Choroid plexus epithelial cell (primary cell): ENCODE measurements at places on chromosomes 7 and 10.

DNA sequence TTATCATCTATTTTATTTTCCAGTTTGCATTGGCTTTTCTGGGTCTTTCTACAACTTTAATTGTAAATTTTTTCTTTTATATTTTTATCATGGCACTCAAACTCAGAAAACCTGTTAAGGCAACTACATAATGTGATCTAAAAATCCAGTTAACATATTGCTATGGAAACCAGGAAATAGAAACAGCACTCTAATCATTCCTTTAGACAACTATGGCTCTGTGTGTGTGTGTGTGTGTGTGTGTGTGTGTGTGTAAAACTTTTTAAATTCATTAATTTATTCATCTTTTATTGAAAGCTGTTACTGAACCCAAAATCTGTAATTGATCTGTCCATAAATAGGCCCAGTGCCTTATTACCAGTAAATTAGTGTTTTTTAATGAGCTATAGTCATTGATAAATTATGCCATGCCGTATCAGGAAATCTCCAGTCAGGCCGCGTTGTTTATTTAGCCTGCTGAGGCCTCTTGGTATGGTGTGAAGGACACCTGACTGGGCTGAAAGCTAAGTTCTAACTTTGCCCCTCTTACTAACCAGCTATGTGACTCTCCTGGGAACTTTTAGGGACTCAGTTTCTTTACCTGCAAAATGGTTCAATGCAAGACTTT lies 1.5 kb upstream of the MET start:
- no peak for DNase-seq

DNA sequence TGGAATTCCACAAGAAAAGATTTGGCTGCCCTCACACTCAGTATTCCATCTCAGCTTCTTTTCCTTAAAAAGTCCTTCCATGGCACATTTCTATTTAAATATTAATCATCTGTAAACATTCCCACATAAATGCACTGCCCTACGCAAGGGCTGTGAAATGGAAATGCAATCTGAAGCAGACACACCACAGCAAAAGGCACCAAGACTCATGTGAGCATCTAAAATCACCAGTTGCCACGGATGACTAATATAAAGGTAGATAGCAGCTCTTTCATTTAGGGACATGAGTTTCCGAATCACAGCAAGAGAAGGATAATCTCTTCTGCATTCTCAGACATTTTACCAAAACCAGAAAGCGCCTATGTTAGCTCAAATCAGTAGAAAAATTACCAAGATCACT lies 31.6 kb downstream of the COA1 start:
- peak; percentile 28 for DNase-seq

DNA sequence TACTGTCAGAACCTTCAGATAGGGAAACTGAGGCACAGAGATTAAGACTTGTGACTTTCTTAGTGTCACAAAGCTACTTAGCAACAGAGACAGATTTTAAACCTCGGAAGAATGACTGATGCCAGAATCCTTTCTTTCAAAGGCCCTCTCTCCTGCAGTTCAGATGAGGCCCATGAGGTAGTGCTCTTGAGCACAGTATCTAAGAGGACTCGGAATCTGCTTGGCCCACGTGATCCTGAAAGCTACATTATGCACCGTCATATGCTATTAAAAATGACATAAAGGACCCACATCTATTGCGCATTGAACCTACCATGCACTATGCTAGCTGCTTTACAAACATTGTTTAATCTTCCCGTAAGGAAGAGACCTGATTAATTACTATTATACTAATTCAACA lies 355.9 kb downstream of the SFMBT2 start:
- peak; percentile 1 for DNase-seq

DNA sequence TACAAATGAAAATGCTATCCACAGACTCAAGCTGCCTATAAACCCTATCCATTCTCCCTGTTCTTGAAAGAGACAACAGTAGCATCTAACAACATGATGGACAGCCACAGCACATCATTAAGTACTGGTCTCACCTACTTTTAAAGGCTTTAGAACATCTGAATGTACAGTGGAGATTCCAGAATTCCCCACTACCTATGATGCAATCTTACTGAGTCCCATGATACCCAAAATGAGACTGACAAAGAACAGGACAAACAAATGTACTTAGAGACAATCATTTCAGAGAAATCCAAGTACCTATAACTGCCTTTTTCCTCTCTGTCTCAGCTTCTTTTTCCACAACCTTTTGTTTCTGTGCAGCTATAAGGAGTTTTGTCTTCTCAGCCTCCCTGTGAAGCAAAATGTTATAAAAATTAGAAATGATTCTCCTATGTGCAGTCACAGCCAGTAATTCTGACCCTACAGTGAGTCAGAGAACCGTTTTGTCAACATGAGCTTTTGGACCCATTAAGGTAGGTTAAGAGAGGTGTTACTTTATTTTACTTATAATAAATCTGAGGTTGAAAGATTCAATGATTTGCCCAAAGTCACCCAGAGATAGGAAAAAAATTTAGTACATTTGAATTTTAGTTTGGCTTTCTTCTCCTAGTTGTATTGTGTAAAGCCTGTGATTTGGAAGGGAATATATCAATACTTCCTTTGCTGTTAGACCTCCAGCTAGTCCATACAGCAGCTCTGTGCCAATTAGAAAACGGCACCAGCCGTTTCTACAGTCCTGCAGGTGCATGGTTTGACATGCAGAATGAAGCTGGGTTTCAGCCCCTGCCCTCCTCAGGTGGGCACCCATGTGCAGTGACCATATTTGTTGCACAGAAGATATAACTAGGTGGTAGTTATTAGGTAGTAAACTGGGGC lies 21.9 kb downstream of the ERLIN1 start:
- peak; percentile 49 for DNase-seq

DNA sequence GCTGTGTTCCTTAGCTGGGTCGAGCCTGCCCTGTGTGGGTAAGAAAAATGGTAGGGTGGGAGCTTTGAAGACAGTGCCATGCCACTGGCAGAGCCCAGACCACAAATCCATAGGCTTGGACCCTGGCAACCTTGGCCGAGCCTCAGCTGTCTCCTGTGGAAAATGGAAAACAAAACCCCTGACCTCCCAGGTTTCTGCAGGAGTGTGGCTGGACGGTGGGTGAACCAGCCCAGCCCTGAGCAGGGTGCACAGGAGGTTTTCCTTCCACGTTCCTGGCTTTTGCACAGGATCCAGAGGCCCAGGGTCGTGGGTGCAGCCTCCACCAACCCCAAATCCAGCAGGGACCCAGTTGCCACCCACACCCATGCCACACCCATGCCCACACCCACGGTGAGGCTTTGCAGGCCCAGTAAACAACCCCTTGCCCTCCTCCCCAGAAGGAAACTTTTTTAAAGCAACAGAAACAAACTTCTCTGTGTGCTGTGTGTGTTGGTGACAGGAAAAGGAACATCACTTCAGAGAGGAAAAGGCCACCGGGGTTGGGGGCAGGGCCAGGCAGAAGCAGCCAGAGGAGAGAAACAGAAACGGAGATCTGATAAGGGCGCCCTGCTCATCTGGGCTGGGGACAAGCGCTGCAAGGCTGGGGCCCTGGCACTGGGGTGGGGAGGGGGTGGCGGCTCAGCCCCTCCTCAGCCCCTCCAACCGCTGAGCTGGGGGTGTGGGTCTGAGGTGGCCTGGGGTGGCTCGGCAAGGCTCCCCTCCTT lies 20.7 kb upstream of the ZMIZ1 start:
- DNase-seq = no peak

DNA sequence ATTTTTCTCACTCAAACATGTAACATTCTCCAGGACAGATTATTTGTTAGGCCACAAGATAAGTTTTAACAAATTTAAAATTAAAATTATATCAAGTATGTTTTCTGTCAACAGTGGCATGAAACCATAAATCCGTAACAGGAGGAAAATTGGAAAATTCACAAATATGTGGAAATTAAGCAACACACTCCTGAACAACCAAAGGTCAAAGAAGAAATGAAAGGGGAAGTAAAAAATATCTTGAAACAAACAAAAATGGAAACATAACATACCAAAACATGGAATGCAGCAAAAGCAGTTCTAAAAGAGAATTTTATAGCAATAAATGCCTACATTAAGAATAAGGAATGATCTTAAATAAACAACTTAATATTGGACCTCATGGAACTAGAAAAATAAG lies 147.3 kb downstream of the ZEB1 start:
- DNase-seq = peak; percentile 48

DNA sequence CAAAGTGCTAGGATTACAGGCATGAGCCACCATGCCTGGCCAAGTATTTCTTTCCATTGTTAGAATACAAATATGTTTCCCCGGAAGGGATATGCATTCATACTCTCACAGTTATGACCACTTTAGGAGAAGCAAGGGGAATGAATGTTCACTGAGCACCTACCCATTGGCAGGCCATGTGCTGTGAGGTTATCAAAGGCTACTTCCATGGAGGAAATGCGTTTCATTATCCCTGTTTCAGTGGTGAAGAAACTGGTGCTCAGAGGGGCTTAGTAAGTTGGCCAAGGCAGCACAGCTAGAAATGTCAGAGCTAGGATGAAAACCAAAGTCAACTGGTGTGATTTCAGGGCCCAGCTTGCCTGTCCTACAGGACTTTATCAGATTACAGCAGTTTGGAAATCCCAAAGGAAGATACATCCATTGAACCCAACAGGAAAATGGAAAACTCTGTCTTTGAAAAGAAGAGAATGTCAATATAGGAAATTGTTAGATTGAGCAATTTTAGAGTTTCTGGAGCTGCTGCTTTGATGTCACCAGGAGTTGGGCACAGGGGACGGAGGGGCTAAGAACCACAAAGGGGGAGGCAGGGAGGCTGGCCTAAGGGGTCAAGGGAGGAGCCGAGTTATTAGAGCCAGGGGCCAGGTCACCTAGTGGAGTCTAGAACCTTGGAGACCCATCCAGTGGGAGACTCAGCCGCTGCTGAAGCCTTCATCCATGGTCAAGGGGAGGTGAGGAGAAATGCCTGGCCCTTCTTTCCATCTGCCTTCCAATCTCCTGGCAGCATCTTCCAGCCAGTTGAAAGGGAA lies 319.8 kb downstream of the FRMD4A start:
- DNase-seq = no peak

DNA sequence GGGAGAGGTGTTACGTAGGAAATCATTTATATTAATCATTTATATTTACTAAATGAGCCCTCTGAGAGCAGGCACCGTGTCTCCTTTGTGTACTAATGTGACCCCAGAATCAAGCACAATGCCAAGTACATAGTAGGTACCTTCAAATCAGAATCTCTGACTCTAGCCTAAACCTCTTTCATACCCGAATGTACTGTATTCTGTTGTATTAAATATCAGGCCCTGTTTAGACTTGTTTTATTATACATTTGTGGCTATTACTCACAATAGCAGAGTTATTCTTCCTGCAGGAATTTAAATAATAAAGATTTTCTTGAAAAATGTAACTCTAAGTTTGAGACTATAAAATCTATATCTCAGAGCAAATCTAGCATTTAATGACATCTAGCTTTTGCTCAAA lies 297.3 kb downstream of the EXOC4 start:
- DNase-seq = no peak
